ENCODE measurements at places on chromosomes 6 and 20.

GRCh38 chr20:33009214-33010132 is 2.0 kb downstream of the BPIFB2 start:
- H3K4me1 ChIP-seq = no peaks in the 10 kb centered on the region
- H3K27me3 ChIP-seq = no peaks in the 10 kb centered on the region
- H3K4me3 ChIP-seq = no peak overlapping the region
- peaks cover 4% of the 10 kb centered on the region for H3K36me3 ChIP-seq
- H3K27ac ChIP-seq = peak overlapping the region; percentile 58

DNA sequence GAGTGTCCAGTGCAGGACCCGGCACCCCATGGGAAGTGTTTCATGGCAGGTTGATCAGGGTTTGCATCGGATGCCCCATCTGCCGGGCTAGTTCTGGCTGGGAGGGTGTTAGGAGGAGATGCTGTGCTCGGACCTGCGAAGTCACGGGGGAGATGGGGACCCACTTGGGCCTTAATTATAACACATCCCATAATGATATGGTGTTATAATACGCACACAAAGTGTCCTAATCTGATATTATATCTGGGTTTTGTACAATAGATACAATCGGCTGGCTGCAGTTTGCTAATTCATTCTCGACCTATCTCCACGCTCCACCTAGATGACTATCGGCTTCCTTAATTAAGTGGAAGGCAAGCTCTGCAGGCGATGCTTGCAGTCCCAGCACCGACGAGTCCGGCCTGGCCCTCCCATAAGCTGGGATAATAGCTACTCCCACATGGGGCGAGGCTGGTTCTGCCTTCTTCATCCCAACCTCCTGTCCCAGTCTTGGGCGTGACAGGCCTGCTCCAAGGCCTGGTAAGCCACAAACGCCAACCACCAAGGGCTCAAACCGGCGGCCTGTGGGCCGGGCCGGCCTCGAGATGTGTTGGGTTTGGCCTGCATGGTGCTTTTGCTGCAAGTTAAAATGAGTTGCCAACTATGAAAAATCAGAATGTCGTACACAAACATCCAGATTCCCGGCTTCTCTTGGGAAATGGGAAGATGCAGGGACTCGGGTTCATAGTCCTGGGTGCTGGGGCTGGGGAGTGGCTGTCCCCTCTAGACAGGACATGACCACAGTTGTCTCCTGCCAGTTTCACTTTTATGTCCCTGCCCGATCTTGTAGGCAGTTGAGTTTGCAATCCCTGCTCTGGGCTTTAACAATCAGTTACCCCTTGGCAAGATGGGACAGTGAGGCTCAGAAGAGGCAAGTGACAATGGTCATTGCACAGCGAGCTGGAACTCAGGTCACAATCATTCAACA is 32.7 kb downstream of the CEBPB start:
- H3K27me3 ChIP-seq = peaks cover 5% of the 10 kb centered on the region
- H3K4me3 ChIP-seq = no peak overlapping the region
- no peak overlapping the region for H3K27ac ChIP-seq
- no peaks in the 10 kb centered on the region for H3K4me1 ChIP-seq

- H3K27ac ChIP-seq = peak overlapping the region; percentile 39
- no peak for DNase-seq
- no peak overlapping the region for H3K4me3 ChIP-seq
- H3K4me1 ChIP-seq = peaks cover 3% of the 10 kb centered on the region
Observed at GRCh38 chr6:151701911-151702562, 105.4 kb upstream of the ESR1 start.

GRCh38 chr6:35048631-35049083 is 92.5 kb downstream of the TCP11 start:
- no peaks in the 10 kb centered on the region for H3K27me3 ChIP-seq
- no peak overlapping the region for H3K27ac ChIP-seq
- H3K36me3 ChIP-seq = no peaks in the 10 kb centered on the region

GRCh38 chr20:6925744-6926278 is 158.3 kb downstream of the BMP2 start:
- no peak overlapping the region for H3K27ac ChIP-seq
- no peak for DNase-seq
- no peaks in the 10 kb centered on the region for H3K4me1 ChIP-seq

- H3K27ac ChIP-seq = peak overlapping the region; percentile 85
- no peak overlapping the region for H3K4me3 ChIP-seq
- no peak for DNase-seq
- peaks cover 4% of the 10 kb centered on the region for H3K36me3 ChIP-seq
Observed at GRCh38 chr6:4916954-4917561, 86.8 kb downstream of the RPP40 start.

DNA sequence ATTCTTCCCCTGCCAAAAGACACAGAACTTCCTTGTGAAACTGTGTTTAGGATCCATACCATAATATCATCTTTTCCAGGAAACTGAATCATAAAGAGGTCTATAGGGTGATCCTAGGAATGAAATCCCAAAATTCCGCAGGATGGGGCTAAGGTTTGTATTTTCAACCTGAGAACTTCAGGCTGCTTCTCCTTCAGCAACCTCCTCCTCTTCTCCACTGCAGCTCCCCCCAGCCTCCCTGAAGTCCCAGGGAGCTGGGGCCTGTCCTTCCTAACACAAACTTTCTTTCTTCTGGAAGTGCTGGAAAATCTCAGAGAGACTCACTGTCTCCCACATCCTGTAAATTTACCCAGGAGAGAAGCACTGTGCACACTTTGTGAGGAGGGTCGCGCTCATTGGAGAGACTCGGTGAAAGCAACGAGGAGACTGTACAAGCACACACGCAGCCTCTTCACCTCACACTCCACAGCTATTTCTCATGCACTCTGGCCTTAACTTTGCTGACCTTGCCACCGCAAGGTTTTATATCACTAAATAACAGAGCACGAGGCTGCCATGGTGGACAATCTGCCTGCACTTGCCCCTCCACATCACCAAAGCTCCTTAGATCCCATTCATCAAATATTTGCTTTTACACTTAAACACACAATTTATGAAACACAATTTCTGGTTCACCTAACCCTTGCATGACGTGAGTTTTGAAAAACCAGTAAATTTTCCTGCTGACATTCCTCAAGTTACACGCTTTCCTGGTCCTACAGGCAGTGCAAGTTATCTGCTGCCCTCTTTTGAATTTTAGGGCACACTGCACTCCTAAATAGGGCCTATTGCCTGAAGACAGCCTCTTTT is 14.3 kb downstream of the ID4 start:
- no peaks in the 10 kb centered on the region for H3K27me3 ChIP-seq
- no peaks in the 10 kb centered on the region for H3K36me3 ChIP-seq
- no peak overlapping the region for H3K4me3 ChIP-seq
- DNase-seq = no peak
- no peak overlapping the region for H3K27ac ChIP-seq
- no peaks in the 10 kb centered on the region for H3K4me1 ChIP-seq

DNA sequence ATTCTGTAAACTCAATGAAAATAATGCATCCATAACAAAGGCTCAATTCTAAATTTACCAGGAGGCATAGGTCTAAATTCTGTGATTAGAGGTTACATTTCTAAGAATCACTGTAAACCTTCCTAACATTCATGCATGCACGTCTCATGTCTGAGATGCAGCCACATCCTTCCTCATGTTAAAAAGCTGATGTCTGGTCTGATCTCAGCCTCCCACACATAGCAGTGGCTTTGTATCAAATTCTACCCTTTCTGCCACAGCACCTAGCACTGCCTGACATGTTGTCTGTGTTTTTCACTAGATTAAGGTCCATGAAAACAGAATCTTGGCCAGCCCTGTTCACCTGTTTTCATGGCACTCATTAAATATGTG is 171.1 kb downstream of the WDR27 start:
- no peak overlapping the region for H3K4me3 ChIP-seq
- DNase-seq = no peak
- H3K4me1 ChIP-seq = peaks cover 4% of the 10 kb centered on the region
- H3K27ac ChIP-seq = no peak overlapping the region

DNA sequence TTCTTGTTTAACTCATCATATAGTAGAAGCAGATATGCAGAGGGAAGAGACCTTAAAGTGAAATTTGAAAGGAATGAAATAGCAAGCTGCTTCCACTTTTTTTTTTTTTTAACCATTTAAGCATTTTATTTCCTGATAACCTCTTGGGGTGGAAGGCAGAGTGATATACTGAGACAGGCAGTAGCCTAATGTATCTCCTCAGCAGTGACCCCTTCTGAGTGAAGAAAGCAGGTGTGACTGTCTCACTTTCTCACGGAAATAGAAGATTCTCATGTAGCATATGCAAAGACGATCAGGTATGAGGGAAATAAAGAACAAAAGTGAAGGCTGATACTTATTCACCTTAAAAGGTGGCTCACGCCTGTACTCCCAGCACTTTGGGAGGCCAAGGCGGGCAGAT is 187.1 kb upstream of the STXBP5 start:
- H3K27me3 ChIP-seq = no peaks in the 10 kb centered on the region
- no peak overlapping the region for H3K27ac ChIP-seq
- DNase-seq = no peak
- H3K4me3 ChIP-seq = no peak overlapping the region
- H3K36me3 ChIP-seq = no peaks in the 10 kb centered on the region

GRCh38 chr6:124956018-124956417 is 6.2 kb upstream of the RNF217 start:
- H3K4me3 ChIP-seq = no peak overlapping the region
- H3K27ac ChIP-seq = no peak overlapping the region
- no peaks in the 10 kb centered on the region for H3K4me1 ChIP-seq

- peaks cover 30% of the 10 kb centered on the region for H3K27me3 ChIP-seq
- H3K4me3 ChIP-seq = no peak overlapping the region
- DNase-seq = no peak
Observed at GRCh38 chr6:31005249-31006020, 4.8 kb upstream of the MUC22 start.

GRCh38 chr6:4381381-4381780 is 246.0 kb upstream of the ECI2 start:
- H3K4me3 ChIP-seq = no peak overlapping the region
- DNase-seq = no peak
- H3K27me3 ChIP-seq = peaks cover 32% of the 10 kb centered on the region
- peaks cover 14% of the 10 kb centered on the region for H3K36me3 ChIP-seq
- H3K27ac ChIP-seq = no peak overlapping the region

DNA sequence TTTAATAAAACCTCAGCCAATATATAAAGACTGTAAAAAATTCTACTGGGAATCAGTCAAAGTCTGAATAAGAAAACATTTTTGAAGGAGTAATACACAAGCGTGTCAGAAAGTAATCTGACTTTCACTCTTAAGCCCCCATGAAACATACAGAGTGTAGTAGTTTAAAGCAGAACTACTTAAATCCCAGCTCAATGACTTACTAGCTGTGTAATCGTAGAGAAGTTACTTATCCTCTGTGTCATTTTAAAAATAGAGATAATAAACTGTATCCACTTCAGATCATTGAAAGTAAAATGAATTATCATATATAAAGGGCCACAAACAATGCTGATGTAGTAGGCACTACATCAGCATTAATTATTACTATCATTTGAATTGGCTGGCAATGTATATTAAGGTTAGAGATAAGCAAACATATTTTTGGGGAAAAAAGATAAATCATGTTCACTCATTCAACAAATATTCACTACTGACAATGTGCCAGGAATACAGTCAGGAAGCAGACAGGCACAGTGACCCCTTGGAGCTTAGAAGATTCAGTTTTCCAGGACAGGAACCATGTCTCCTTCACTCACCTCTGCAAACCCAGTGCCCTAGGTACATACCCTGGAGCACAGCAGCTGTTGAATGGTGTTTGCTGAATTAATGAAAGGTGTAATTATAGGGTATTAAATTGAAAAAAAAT is 14.4 kb downstream of the REPS1 start:
- no peaks in the 10 kb centered on the region for H3K27me3 ChIP-seq
- H3K36me3 ChIP-seq = no peaks in the 10 kb centered on the region
- no peak for DNase-seq
- H3K4me1 ChIP-seq = peaks cover 56% of the 10 kb centered on the region
- H3K4me3 ChIP-seq = no peak overlapping the region

DNA sequence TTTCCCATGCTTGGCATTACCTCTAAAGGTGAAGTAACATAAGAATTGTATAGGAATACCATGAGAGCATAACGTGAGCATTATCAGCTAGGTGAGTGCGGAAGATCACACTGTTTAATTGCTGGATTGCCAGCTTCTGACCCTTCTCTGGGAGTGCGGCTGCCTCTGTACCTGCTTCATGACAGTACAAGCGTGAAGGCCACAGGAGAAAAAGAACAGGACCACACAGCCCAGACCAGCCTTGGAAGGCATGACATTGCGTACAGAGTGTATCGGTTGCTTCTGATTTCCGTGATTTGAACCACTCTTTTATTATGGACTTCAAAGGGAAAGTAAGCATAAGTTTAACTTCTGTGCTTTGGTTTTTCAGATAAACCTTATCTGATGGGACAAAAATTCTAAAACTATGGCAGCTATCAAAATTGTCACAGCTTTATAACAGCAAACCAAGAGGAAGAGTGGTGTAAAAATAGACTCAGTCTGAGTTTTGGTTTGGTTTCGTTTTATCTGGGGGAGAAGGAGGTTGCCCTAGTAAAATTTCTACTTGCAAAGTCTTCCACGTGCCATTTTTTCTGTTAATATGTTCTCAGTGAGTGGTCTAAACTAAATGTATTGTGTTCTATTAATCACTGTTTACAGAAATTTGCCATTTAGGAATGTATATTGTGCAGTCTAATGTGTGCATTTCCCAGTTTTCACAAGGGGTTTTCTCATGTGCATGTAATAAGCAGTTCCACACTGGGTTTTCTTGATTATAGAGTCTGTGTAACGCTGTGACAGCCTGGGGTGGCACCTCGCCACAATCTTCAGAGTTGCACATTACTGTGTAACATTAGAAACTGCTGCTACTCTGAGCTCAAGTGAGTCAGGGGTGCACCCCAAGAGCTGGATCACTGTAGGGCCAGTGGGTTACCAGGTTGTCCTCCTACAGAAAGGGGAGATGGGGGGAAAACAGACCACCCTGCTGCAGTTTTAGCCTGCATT is 97.3 kb downstream of the RPP40 start:
- no peaks in the 10 kb centered on the region for H3K27me3 ChIP-seq
- peaks cover 65% of the 10 kb centered on the region for H3K4me1 ChIP-seq
- H3K36me3 ChIP-seq = no peaks in the 10 kb centered on the region

DNA sequence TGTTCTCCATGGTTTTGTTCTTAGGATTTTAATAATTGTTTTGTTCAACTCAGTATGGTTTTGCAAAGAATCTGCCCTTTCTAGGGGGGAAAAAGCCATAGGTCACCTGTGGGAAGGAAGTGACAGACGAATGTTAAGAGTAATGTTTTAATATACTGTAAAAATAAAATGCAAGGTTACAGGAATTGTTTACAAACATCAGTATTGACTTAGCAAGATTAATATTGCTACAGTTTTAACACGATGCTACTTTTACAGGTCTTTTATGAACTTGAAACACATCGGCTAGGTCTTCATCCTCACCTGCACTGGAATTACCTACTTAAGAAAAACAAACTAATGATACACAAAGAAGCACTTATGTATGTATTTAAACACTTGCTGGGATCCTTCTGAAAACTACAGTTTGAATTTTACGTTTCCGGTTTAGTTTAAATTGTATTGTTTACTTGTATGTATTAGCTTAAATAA is 1.7 kb upstream of the NKX2-4 start:
- H3K27me3 ChIP-seq = peaks cover 57% of the 10 kb centered on the region
- H3K4me3 ChIP-seq = peak overlapping the region; percentile 19
- no peak for DNase-seq
- H3K27ac ChIP-seq = no peak overlapping the region
- no peaks in the 10 kb centered on the region for H3K36me3 ChIP-seq

- H3K36me3 ChIP-seq = no peaks in the 10 kb centered on the region
- H3K27ac ChIP-seq = no peak overlapping the region
- H3K4me3 ChIP-seq = no peak overlapping the region
- H3K4me1 ChIP-seq = peaks cover 24% of the 10 kb centered on the region
Observed at GRCh38 chr6:53803081-53803860, 8.5 kb downstream of the LRRC1 start.

- no peaks in the 10 kb centered on the region for H3K27me3 ChIP-seq
- H3K27ac ChIP-seq = no peak overlapping the region
- no peak for DNase-seq
- H3K36me3 ChIP-seq = no peaks in the 10 kb centered on the region
- no peaks in the 10 kb centered on the region for H3K4me1 ChIP-seq
Observed at GRCh38 chr6:126807876-126808275, 310.6 kb upstream of the RSPO3 start.
